ENCODE measurements at places on chromosomes 5 and 9. TPM values are rescaled to one million over a fixed set of nuclear protein-coding genes. Genes with fewer than 3 reads are reported as not detected.

Gene RASGEF1C
- total RNA-seq, result not detected

Gene PCDHGC4
- total RNA-seq, result 0.33 TPM

Gene TJP2
- total RNA-seq, result 115 TPM

Gene TMEM174
- total RNA-seq, result not detected

Gene LECT2
- not detected for total RNA-seq

Gene SH3TC2
- total RNA-seq, result 24.0 TPM

Gene CCNO
- total RNA-seq, result 3.2 TPM

Gene TMEM252
- total RNA-seq, result not detected

Gene GOLM1
- 47.3 TPM for total RNA-seq

Gene TRIM7
- total RNA-seq, result 12.6 TPM

Gene CKS2
- total RNA-seq, result 380 TPM

DNA sequence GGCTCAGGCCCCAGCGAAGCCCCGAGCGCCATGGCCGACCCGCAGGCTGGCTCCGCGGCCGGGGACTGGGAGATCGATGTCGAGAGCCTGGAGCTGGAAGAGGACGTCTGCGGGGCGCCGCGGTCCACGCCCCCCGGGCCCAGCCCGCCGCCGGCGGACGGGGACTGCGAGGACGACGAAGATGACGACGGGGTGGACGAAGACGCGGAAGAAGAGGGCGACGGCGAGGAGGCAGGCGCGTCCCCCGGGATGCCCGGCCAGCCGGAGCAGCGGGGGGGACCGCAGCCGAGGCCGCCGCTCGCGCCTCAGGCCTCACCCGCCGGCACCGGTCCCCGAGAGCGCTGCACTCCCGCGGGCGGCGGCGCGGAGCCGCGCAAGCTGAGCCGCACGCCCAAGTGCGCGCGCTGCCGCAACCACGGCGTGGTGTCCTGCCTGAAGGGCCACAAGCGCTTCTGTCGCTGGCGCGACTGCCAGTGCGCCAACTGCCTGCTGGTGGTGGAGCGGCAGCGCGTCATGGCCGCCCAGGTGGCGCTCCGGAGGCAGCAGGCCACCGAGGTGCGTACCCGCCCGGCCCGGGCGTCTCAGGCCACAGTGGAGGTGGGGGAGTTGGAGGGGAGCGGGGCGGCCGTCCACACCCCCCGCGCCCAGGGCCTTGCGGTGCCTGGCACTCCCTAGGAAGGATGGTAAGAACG lies 1.6 kb downstream of the DMRT2 start:
- no peak for DNase-seq

- DNase-seq, result no peak
Observed at GRCh38 chr9:87682085-87682484, 43.8 kb upstream of the CTSL start.

DNA sequence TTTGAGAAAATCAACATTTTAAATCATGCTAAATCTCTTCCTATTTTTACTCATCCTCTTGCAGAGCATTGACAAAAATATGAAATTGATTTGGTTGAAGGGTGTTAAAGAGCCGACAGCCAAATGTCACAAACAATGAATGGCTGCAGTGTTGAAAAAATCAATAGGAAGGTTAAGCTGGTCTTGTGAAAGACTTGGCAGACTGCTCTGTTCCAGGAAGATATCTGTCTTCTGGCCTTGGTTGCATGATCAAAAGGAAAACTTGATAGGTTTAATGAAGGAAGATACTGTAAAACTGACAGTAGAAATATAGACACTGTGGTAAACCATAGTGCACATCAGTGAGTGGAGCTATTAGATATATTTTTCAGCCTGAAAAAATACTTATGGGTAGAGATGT lies 103.6 kb downstream of the PBX3 start:
- DNase-seq, result no peak

DNA sequence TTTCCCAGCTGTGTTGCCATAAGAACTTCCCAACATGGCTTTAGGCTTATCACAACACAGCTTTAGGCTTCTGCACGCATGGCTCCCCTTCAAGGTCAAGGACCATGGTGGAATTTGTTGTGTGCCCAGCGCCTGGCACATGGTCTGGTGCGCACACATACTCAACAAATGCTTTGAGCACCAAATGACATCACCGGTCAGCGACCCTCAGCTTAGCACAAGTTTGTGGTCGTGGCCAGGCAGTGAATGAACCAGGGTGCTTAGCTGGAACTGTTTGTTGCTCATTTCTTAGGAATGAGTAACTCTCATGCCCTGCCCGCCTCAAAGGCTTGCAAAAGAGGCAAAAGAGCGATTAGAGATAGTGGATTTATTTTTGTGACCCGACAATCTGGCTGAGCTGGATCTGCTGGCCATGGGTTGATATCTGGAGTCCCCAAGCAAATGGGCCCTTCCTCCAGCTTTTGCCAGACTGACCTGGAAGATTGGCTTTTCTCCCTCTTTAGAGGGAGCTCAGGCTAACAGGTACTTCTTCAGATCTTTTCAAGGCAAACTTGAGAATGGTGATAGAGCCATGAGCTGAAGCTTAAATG lies 58.9 kb downstream of the DAP start:
- peak; percentile 95 for DNase-seq

- no peak for DNase-seq
Observed at GRCh38 chr9:22098643-22099332, 89.7 kb upstream of the CDKN2B start.

GRCh38 chr9:107975426-107976010 lies 485.9 kb upstream of the KLF4 start:
- DNase-seq, result no peak

- DNase-seq, result no peak
Observed at GRCh38 chr9:128088253-128088945, 20.4 kb downstream of the SLC25A25 start.

- peak; percentile 25 for DNase-seq
Observed at GRCh38 chr5:75049456-75050351, 2.7 kb downstream of the GCNT4 start.

DNA sequence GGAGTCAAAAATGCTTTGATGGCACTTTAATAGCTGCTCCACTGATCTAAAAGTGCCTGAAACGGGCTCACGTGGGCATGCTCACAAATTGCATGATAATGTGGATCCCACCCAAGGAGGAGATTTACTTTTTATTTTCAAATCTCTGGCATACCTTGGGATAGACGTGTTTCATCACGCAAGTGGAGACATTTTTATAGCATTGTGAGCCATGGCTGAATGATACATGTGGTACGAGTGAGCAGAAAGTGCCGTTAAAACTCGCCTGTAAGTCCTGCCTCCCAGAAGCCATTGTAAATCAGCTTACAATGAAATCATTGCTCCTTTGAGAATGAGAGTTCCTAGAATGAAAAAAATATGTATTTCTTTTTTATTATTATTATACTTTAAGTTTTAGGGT lies 514.7 kb downstream of the MAT2B start:
- DNase-seq, result no peak

- no peak for DNase-seq
Observed at GRCh38 chr9:76203373-76203772, 190.9 kb downstream of the RFK start.

- no peak for DNase-seq
Observed at GRCh38 chr9:20479419-20480155, 142.7 kb downstream of the MLLT3 start.

GRCh38 chr5:178421699-178422399 lies 168.3 kb downstream of the COL23A1 start:
- DNase-seq, result no peak

- no peak for DNase-seq
Observed at GRCh38 chr9:89440951-89441654, 56.8 kb downstream of the SEMA4D start.

DNA sequence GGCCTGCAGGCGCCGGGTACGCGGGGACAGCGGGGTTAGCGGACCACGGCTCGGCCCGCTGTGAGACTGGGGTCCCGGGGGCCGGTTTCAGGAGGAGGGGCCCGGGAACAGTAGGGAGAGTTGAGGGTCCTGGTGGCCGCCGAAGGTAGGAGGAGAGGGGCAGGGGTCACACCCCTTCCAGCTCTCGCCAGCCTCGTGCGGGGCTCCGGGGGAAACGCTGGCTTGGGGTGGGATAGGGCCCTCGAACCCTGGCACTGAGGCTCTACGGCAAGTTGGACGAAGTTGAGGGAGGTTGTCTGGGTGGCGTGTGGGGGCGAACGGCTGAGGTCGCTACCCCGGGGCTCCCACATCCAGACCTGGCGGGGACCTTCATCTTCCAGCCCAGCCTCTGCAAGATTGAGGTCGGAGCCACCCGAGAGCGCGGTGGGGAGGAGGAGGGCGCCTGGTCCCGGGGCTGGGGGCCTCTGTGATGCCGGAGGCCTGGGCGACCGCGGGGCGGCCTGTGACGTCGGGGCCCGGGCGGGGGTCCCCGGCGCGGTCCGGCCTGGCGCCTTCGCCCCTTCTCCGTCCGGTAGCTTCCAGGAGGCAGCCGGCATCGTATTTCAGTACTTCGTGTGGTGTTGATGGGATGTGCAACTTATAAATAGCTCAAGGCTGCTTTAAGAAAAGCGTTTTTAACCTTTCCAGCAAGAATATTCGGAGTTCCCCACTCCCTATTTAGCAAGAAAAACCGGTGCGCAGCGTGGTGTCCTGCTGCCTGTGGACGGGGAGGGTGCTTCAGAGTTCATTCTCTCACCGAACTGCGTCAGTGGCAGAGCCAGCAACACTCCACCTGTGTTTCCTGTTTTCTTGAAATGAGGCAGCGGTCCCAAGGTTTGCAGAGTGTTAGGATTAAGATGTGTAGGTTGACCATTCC lies 902 bp downstream of the HABP4 start:
- no peak for DNase-seq

- DNase-seq, result no peak
Observed at GRCh38 chr5:38871058-38871605, 25.3 kb downstream of the OSMR start.

GRCh38 chr5:168853972-168854371 lies 274.8 kb upstream of the PANK3 start:
- DNase-seq, result no peak

GRCh38 chr5:115735108-115735998 lies 81.1 kb downstream of the CDO1 start:
- no peak for DNase-seq

DNA sequence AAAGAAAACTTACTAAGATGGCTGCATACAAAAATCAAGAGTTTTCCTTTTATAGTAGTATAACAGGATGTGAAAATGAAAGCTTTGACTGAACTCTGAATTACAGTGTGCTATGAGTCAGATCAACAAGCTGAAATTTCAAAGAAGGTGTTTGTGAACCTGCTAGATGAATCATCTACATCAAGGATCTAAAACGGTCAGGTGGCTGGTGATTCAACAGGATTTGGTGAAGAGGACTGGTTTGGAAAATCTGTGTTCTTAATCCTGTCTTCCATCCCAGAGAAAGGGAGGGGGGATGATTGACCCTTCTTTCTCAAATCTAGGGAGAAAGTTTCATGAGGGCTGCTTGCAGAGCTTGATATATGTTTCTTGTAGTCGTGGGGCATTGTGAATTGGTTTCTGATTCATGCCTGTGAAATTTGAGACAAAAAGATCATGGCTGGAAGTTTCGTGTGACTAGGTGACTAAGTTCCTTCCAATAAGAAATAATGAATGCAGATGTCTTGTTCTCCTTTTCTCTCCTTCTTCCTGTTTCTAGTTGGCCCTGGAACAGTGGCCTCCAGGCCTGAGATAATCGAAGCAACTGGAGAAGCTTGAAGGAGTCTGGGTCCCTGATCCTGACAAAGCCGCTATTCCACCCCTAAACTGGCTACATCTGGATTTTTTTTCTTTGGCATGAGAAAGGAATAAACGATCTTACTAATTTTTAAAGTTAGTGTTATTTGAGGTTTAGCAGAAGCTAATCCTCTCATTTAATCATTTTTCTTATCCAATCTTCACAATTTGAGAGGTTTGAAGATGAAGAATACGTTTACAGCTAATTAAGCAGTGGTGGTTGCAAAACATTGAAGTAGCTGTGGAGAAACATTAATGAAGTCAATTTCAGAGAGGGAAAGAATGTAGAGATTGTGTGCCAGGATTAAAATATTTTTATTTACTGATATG lies 67.2 kb downstream of the MRPS30 start:
- peak; percentile 98 for DNase-seq

DNA sequence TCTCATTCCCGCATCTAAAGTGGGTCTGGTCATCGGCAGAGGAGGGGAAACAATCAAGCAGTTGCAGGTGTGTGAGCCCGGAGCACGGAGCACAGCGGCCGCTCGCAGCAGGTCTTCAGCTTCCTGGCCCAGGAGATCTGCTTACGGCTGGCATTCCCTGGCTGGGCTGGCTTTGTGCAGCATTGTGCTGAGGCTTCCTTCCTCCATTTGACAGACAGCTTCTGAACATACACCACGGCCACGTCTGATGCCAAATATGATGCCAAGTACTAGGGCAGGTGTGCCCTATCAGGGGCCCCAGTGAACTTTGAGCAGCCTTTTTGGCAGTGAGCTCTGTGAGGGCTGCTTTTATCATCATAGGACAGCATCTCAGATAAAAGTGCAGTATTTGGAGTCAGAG lies 37.1 kb downstream of the FUBP3 start:
- no peak for DNase-seq

DNA sequence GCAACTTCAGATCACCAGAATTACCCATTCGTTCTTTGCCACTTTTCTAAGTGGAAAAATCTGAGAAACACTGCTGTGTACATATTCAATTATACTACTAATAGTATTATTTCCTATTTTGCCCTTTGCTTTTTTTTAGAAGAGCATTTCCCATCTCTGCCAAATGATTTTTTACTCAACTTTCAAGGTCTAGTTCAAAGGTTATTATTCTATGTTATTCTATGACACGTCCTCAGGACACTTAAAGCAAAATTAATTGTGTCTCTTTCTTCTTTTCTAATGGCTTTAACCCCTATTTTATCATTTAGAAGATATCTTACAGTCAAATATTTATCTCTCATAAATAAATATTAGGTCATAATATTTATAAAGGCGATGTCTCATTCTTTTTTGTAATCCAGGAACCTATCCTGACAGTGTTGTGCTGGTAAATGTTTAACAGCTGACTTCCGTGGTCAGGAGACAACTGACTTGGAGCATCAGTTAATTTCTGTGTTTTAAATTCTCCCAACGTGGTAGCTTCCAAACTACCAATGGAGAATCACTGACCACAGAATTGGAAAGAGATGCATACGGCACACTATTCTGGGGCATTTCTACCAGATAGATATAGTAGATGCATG lies 375.2 kb downstream of the ARRDC3 start:
- DNase-seq, result no peak

GRCh38 chr5:75235711-75236110 lies 967 bp downstream of the ANKRD31 start:
- DNase-seq, result no peak

DNA sequence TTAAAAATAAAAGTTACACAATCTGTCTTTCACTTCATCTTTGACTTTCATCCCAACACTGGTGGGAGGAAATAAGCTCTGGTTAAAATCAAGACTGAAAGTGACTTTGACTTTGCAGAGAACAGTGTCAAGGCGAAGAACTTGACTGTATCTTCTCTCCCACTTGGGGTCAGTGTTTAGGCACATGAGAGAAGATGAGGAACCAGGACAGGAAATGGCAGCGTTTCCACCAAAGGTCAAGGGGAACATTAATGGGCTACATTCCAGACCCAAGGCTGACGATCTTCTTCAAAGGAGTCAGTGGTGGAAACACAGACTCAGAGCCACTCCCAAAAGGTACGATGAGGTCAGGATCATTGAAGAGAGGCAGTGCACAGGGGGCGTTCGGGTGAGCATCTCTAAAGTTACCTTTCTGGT lies 409.5 kb downstream of the ARHGEF28 start:
- peak; percentile 92 for DNase-seq
